ENCODE measurements at places on chromosomes 3 and 15.

GRCh38 chr3:59017617-59017984 is 32.2 kb downstream of the CFAP20DC start:
- no peak for DNase-seq

DNA sequence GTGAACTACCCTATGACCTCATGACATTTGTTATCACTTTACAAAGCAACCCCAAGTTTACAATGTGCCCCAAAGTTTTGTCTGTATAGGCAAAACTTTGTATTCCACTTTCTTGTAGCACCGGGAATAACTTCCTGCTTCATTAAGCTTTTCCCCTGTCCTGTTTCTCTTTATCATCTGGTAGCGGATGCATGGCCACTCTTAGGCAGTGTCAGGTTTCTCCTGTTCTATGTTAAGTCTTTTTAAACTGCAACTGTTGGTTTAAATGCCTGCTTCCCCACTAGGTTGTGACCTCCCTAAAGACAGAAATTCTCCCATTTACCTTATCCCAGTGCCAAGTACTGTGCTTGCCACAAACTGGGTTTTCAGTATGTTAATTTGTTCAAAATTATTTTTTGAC is 433.6 kb upstream of the DPH6 start:
- no peak for DNase-seq

DNA sequence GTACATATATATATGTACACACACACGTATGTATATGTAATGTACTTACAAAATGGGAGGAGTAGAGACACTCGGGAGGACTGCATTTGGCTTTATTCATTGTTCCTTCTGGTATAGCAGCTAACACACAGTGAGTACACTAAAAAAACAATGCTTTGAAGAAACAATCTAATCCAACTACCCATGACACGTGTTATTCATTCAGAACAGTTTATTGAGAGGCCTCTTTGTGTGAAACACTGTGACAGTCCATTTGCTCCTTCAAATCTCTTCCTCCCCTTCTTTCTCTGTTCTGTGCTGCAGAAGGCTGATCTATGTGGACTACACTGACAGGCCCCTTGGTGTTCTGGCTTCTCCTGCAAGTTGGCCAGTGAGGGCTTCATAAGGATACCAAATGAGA is 1075.9 kb upstream of the CFAP20DC start:
- no peak for DNase-seq

DNA sequence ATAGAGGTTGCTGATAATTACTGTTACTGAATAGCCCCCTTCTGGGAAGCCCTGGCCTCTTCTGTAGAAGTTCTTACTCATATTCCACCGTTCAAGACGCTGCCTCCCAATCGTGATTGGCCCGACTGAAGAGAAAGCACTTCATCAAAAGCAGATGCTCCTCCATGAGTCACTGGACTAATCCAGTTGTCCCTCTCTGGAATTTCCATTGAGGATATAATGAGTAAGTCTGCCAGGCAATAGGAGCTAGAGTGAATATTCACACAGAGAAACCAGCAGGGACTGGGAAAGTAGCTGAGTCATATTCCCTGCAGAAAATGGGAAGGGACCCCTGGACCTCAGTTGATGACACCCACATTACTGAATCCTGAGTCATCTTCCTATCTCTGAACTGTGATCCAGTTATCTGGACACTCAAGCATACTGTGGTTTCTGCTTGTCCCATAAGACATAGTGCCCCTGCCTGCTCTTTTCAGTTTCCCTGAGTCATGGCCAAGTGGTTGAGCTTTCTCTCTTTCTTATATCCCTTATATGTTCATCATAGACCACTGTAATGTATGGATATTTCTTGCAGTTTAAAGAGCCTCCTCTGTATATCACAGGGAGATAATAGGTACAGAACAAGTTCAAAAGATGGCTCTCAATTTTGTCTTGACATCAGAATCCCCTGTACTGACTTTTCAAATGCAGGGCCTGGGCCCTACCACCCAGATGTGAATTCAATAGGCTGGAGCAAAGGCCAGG is 151.2 kb upstream of the CDIN1 start:
- no peak for DNase-seq

DNA sequence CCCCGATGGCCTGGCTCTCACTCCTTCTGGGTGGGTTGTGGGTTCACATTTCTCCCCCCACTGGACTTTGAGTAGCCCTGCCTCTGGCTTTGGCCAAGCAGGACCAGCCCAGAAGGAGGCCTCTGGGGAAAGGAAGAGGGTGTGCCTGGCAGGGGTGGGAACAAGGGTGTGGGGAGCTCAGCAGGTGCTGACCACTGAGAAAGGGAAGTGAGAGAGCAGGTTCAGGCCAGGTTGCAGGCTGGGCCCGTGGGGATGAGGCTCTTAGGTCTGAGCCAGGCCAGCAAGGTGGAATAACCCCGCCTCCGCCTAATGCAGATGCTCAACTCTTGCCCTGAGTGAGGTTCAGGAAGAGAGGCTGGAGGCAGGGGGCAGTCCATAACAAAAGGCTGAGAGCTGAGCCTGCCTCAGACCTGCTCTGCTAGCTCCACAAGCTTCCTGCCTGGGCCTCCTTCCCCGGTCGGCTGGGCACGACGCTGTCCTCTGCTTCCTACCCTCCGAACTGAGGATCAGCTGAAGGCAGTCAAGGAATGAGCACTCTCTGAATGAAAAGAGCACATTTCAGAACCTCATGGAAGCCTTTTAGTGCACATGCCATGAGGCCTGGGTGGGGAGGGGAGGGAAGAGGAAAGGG is 82.7 kb downstream of the TLE3 start:
- DNase-seq = peak; percentile 94

- DNase-seq = no peak
Observed at GRCh38 chr15:94075349-94075748, 156.0 kb upstream of the MCTP2 start.

- no peak for DNase-seq
Observed at GRCh38 chr15:40285554-40286011, 2.7 kb upstream of the ANKRD63 start.

GRCh38 chr15:70768257-70768883 is 5.0 kb upstream of the UACA start:
- no peak for DNase-seq

- DNase-seq = no peak
Observed at GRCh38 chr3:153042088-153042487, 119.9 kb upstream of the RAP2B start.

DNA sequence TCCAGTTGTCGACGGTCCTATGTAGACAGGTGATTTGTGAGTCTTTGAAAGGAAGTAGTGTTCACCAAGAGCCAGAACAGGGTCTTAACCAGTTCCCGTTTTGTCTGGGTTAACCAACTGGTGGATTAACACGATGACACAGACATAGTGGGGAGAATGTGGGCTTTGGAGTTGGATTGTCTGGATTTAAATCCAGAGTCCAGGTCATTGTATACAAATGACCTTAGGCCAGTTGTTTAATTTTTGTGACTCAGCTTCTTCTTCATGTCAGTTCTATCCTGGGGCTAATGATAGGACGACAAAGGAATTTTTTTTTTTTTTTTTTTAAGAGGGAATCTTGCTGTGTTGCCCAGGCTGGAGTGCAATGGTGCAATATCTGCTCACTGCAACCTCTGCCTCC is 126.7 kb downstream of the LPP start:
- DNase-seq = no peak

DNA sequence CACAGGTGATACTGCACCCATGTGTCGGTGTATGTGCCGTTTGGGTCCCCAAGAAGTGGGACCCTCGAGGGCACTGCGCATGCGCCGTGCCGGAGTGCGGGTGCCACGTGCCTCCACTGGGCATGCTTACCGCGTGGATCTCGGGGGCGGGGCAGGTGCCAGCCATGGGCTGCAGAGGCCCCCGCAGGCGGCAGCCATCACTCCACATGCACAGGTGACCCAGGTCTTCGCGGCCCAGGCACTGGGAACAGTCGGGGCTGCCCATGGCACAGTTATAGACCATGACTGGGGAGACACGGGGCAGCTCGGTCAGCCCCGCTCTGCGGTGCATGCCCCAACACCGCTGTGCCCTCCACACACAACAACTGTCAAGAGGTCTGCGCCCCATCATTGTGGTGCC is 31.2 kb downstream of the H1-8 start:
- no peak for DNase-seq

DNA sequence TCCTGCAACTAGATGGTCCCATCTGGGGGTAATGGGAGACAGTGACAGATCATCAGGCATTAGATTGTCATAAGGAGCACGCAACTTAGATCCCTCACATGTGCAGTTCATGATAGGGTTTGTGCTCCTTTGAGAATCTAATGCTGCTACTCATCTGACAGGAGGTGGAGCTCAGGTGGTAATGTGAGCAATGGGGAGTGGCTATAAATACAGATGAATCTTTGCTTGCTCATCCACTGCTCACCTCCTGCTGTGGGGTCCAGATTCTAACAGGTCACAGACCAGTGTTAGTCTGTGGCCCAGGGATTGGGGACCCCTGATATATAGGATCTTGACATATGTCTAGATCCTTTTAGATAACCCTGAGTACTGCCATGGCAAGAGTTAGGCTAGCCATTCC is 52.7 kb downstream of the RASGRF1 start:
- no peak for DNase-seq

- no peak for DNase-seq
Observed at GRCh38 chr3:107988460-107989175, 102.2 kb downstream of the CD47 start.

DNA sequence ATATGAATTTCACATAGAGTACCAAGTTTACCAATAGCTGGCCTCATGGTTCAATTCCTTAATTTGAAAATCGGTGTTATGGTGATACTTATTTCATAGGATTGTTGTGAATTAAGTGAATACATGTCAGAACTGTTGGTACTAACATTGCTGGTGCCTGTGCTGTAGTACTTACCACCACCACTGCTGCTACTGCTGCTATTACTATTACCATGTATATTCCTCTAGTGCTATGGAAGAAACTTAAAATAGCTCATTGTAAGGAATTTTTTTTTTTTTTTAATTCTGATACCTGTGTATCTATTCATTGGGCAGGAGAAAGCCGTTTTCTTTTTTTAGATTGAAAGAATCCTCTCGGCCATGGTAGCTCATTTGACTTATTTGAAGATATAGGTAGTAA is 3.6 kb downstream of the FYTTD1 start:
- no peak for DNase-seq

- DNase-seq = no peak
Observed at GRCh38 chr3:60366486-60366885, 884.8 kb downstream of the FHIT start.

DNA sequence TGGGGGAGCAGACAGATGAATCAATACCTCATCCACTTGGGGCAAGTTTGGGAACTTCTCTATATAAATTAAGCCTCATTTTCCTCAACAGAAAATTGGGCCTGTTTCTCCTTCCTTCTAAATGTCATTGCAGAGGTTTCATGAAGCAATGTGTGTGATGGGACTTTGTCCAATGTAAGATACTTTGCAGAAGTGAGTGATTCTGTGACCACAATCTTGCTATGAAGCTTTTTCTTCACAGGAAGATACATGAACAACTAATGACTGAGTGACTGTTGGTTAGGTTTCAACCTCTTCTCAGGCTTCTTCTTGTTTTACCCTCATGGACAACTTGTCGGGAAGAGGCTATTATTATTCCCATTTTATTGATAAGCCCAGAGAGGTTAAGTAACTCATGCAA is 11.0 kb downstream of the TMEM45A start:
- DNase-seq = no peak

- peak; percentile 40 for DNase-seq
Observed at GRCh38 chr3:124587053-124587408, 143.2 kb upstream of the UMPS start.

GRCh38 chr3:186241910-186242821 is 119.9 kb downstream of the DGKG start:
- DNase-seq = peak; percentile 91

GRCh38 chr3:197205675-197206074 is 92.7 kb downstream of the DLG1 start:
- no peak for DNase-seq

GRCh38 chr3:48596157-48596556 is 1.0 kb upstream of the COL7A1 start:
- DNase-seq = no peak

DNA sequence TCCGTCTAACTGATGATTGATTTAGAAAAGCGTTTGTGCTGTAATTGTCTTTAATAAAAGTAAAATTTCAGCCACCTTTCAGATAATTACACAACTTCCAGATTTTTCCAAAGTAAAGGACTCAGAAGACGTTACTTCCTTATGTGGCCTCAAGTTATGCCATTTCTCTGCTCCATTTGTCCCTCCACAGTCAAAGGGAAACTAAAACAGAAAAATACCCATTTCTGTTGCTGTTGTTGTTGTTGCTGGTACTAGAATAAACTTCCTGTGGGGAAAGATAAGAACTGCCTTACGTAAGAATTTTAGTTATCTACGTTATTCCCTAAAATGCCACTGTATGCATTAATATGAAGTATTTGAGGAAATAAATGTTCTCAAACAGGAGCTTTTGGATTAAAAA is 153.9 kb downstream of the P3H2 start:
- no peak for DNase-seq

DNA sequence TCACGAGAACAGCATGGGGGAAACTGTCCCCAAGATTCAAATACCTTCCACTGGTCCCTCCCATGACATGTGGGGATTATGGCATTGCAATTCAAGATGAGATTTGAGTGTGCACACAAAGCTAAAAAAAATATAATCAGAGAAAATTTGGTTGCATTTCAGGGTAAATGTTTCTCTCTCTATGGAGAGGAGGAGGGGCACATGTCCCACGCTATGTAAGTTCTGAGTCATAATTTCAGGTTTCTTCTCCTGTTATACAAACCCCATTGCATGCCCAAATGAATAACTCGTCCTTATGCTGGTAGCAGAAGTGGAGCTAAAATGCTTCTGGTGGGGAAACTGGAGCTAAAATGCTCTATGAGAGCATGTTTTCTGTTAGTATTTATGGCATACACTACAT is 209.7 kb upstream of the DCBLD2 start:
- no peak for DNase-seq

GRCh38 chr15:30023798-30024295 is 58.9 kb upstream of the GOLGA8J start:
- no peak for DNase-seq

GRCh38 chr15:101250341-101250831 is 1.5 kb downstream of the CHSY1 start:
- no peak for DNase-seq

- DNase-seq = no peak
Observed at GRCh38 chr3:46546896-46547440, 19.1 kb downstream of the LRRC2 start.

- no peak for DNase-seq
Observed at GRCh38 chr3:14410503-14411165, 8.2 kb downstream of the SLC6A6 start.

DNA sequence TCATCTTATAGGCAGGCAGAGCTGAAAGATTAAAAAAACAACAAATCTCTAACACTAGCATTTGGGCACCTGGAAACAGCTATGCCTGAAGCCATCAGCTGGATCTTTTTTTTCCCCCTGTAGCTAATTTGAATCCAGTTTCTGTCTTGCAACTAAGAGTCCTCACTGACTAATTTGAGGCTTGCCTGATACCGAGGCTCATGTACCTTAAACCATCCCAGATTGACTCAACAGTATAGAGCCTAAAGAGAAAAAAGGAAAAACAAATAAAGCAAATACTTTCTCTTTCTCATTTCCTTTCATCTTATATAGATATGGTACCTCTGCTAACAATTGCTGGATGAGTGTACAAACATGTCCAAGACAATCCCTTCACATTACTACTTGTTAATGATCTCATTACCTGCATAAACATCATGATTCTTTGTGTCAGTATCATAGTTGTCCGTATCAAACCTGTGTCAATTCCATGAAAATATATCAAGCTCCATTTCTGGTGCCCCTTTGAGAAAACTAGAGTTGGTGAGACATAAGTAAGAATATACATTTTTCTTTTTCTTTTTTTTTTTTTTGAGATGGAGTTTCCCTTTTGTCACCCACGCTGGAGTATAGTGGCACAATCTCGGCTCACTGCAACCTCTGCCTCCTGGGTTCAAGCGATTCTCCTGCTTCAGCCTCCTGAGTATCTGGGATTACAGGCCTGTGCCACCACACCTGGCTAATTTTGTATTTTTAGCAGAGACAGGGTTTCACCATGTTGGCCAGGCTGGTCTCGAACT is 43.1 kb downstream of the BHLHE40 start:
- DNase-seq = no peak

All from H9 (cell line).